Activated CD8-positive, alpha-beta memory T cell treated with anti-CD3 and anti-CD28 coated beads for 1 hour (primary cell): ENCODE measurements at places on chromosomes 2 and 18.

DNA sequence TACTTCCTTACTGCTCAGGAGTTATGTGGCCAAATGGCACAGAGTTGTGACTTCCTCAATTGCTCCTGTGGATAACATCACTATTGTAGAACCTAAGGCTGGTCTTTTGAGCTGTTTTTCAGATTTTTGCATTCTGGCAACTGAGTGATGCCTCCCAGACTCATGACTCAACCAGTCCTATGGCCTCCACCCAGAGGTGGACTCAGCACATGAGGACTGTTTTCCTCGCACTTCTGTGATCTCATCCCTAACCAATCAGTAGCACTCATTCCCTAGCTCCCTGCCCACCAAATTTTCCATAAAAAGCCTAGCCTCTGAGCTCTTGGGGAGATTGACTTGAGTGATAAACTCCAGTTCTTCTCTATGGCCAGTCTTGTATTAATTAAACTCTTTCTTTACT lies 407.9 kb upstream of the TNP1 start:
- DNase-seq = no peak

DNA sequence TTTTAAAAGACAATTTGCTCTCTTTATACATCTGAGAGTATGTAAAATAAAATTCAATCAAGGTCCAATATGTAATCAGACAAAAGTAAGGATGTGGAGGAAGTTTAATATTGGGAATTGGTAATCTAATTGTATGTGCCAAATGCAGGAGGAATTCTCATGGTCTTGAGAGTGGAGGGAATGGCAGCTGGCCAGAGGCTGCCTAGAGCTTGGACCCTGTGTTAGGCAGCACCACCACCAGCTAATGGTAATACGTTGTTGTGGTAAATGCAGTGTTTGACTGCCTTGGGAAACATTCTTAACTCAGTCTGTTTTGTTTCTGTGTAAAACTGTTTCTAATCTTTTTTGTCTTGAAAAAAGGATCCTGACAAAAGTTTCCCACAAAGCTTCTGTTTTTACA lies 30.0 kb downstream of the GALNT1 start:
- no peak for DNase-seq

- no peak for DNase-seq
Measured at GRCh38 chr2:178732913-178733312, 74.3 kb downstream of the TTN start.

DNA sequence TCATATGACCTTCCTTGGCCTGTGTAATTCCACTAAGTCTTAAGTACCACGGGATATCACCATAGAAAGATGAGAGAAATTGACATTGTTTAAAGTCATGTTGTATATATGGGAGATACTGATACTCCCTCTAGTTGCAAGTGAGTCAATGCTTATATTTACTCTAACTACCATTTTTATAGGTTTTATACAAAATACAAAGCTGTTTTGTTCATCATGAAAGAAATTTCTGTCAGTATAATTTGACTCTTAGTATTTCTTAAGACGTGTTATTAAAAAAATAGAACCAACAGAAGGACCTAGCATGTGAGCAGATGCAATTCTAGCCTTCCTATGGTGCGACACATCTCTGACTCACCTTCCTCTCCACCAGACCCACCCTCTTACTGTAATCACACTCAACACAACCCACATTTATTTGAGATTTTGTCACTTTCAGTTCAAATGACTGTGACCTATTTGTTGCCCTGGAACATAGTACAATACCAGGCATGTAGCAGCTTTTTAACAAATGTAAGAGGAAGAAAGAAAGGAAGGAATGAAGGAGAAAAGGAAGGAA lies 453.1 kb downstream of the CMPK2 start:
- no peak for DNase-seq

GRCh38 chr2:20351555-20352229 lies 1.0 kb upstream of the PUM2 start:
- no peak for DNase-seq

- no peak for DNase-seq
Measured at GRCh38 chr2:206160125-206160806, 571 bp downstream of the EEF1B2 start.

- no peak for DNase-seq
Measured at GRCh38 chr2:208366215-208367127, 40.1 kb upstream of the PTH2R start.

DNA sequence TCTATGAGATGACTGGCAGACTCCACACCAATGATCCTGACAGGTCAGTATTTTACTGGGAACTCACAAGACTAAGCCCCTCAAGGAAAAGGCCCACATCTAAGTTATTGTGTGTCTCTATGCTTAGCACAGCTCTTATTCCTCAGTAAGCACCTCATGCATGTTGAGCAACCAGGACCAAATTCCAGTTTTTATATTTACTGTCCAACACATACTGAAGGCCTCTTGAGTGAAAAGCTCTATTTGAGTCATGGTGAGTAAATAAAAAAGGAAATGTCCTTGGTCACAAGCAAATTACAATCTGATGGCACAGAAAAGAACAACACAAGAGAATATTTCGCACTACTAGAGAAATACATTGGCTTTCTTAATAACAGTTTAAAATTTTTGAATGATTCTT lies 87.9 kb upstream of the ETAA1 start:
- no peak for DNase-seq

- no peak for DNase-seq
Measured at GRCh38 chr18:77702686-77703085, 453.0 kb downstream of the GALR1 start.

DNA sequence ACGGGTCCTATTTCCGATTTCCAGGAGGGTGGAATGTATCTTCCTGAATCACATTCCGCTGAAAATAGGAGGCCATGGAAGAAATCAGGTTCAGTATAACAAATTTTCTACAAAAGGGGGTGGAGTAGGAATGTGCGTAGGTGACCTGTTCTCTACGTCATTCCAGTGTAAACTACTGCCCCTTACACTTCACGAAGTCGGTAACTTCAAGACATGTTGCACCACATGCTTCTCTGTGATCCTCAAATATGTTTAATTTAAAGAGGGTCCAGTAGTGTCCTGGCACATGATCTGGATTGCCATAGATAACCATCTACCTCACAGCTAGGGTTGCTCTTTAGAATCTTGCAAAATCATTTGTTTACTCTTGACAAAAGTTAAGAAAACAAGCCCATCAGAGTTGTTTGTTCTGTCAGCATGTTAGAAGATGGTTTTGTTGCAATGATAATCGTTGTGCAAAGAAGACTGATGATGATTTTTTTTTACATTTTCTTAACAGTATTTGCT lies 7.5 kb upstream of the CPS1 start:
- no peak for DNase-seq

- no peak for DNase-seq
Measured at GRCh38 chr2:15152382-15152781, 408.8 kb downstream of the NBAS start.

- DNase-seq = no peak
Measured at GRCh38 chr18:38747153-38747552, 1181.6 kb upstream of the CELF4 start.

DNA sequence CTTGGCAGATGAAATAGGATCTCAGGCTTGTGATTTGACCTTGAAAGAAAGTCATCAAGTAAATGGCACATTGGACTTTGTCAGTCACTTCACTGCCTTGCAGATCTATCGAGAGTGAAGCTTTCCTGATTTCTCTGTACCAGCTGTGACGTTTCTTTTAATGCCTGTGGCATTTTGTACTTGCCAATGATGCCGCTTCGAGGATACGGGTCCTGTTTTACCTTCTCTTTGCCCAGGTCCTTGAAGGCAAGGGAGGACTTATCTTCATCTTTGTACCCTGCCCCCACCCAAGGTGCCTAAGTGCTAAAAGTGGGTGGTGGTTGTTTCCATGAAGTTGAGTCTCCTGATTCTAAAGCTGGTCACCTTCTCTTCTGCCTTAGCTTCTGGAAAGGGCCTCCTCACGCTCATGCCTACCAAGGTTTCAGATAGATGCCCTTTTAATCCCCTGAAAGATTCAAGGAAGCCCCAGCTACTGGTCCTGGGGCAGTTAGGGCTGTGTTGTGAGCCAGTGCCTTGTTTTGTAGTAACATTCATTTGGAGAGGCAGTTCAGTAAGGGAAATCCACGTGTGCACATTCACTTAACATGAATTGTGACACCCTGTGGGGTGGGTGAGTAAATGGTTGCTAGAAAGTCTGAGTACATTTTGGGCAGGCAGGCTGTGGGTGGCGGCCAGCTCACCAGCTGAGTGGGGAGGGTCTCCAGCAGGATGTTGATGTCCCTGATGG lies 6.1 kb downstream of the LBH start:
- no peak for DNase-seq

- DNase-seq = no peak
Measured at GRCh38 chr2:7736646-7737305, 819.6 kb downstream of the RNF144A start.

- DNase-seq = no peak
Measured at GRCh38 chr2:28403370-28403956, 10.8 kb downstream of the FOSL2 start.

DNA sequence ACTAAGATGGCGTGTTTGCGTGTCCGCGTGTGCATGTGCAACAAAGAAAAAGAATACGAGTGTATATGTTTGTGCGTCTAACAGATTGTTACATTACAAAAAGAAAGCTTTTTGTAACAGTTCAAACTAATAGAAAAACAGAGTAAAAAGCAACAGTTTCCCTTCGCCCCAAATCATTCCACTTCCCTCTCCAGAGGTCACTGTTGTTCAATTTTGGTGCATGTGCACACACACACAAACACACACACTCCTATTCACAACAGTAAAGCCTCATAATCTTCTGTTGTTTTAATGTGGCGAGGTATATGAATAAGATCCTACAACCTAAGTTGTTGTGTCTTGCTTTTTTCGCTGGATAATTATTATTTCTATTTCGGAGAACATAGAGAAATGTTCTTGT lies 357.3 kb upstream of the SLC8A1 start:
- no peak for DNase-seq

DNA sequence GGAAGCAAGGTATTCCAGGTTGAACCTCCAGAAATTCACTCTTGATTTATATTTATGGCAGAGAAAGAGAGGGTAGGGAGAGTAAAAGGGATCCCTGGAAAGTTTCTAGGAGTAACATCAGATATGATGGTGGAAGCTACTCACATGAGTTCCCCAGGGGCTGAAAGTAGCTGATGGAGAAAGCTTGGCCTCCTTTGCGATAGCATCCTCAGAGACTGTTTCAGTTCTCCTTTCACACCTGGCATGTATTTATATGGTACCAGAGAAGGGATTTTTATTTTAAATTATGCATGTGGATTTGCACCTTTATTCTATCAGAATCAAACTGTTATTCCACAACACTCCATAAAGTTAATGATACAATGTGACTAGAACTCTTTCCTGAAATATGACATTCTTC lies 126.3 kb upstream of the OSR1 start:
- no peak for DNase-seq

DNA sequence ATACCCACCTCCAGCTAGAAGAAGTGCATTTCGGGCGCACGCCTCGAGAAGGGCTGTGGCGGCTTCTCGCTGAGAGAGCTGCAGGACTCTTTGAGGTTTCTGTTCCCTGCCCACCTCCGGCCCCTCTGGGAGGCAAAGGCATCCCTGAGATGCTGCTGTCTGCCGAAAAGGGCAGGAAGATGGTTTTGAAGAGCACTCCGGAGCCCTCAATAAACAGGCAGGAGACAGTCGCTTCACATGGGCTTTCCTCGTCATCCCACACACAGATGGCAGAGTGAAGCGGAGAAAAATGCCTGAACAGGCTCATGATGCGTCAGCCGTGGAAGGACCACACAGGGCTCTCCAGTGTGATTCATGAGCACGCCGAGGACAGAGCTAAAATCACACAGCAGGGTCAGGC lies 25.4 kb upstream of the GLI2 start:
- no peak for DNase-seq

GRCh38 chr2:191145769-191146471 lies 4.9 kb downstream of the STAT4 start:
- no peak for DNase-seq

GRCh38 chr2:63861220-63861822 lies 19.6 kb downstream of the UGP2 start:
- DNase-seq = peak; percentile 32

DNA sequence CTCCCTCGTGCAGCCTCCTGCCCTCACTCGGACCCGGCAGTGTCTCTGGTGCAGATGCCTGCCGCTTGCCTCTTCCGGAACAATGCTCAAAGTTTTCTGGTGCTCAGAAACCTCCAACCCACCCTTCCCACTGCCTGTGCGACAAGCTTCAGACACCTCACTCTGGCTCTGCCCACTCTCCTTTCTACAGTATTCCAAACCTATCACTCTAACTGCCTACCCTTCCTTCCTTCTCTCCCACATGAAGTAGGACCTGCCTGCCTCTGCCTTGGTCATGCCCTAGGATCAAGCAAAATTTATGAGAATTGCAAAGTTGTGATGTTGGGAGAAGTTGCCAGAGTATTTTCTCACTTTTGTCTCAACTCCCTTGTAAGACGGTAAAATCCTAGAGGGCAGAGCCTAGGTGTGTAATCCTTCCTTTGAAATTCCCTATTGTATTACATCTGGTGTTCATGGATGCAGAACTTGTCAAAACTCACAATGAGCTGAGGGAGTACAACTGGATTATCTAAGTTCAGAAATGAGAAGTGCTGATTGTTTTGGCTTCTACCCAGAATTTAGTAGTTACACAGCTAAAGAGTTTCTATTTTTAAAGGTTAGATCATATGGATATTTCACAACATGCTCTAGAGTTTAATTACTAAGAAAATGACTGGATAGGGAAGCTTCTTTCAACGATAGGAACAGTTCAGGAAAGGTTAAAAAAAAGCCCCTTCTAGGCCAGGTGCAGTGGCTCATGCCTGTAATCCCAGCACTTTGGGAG lies 7.2 kb downstream of the NPC1 start:
- DNase-seq = no peak

GRCh38 chr2:220855296-220855695 lies 716.8 kb downstream of the EPHA4 start:
- no peak for DNase-seq

DNA sequence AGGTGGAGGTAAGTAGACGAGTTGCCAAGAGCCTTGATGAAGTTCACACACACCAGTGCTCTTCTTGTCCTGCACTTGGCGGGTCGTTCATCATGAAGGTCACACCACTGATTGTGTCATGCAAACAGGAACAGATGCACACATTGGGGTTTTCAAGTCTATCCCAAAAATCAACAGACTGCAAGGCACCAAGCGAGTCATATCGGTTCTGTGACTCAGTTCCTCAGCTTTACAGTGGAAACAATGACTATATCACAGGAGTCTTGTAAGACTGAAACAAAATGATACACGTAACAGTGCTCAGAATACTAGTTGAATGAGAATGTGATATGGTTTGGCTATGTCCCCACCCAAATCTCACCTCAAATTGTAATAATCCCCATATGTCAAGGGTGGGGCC lies 526.9 kb upstream of the ID2 start:
- DNase-seq = no peak
